ENCODE measurements at places on chromosomes 7 and 10. TPM values are rescaled to one million over a fixed set of nuclear protein-coding genes. Genes with fewer than 3 reads are reported as not detected.

Gene CRHR2
- not detected for total RNA-seq

Gene IRF5
- total RNA-seq = 1.2 TPM

Gene SRRT
- 243 TPM for total RNA-seq

Gene SFMBT2
- total RNA-seq = not detected

Gene LRRD1
- not detected for total RNA-seq

Gene TAS2R4
- total RNA-seq = 1.3 TPM

Gene RSPH10B2
- total RNA-seq = 0.45 TPM

Gene AKR1D1
- 2.2 TPM for total RNA-seq

Gene COL26A1
- total RNA-seq = 23.3 TPM

Gene MOGAT3
- 6.3 TPM for total RNA-seq

Gene GDF10
- not detected for total RNA-seq

Gene OR2A7
- 2.0 TPM for total RNA-seq

Gene NANOS1
- total RNA-seq = 5.9 TPM

Gene PRR15
- 28.9 TPM for total RNA-seq

Gene MUC12
- total RNA-seq = 0.49 TPM

Gene IDI2
- total RNA-seq = not detected

Gene OR6V1
- not detected for total RNA-seq

Gene KLF14
- not detected for total RNA-seq

Gene PRLHR
- not detected for total RNA-seq
